ENCODE measurements at places on chromosomes 4 and X.

GRCh38 chr4:67437974-67438713 is 107.2 kb downstream of the CENPC start:
- DNase-seq, result no peak

GRCh38 chr4:125049711-125050110 is 265.0 kb upstream of the FAT4 start:
- DNase-seq, result no peak

DNA sequence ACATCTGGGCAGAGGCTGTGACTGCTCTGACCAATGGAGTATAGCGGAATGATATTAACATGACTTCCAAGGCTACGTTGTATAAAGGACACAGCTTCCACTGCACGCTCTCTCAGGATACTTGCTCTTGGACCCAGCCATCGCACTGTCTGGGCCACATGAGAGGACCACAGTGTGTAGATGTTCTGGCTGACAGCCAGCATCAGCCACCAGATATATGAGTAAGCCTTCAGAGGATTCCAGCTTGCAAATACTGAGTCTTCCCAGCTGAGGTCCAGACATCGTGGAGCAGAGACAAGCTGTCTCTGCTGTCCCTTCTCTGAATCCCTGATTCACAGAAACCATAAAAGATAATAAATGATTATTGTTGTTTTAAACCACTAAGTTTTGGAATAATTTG is 146.8 kb upstream of the USP9X start:
- DNase-seq, result no peak

GRCh38 chr4:8185930-8186329 is 13.2 kb upstream of the SH3TC1 start:
- DNase-seq, result no peak

DNA sequence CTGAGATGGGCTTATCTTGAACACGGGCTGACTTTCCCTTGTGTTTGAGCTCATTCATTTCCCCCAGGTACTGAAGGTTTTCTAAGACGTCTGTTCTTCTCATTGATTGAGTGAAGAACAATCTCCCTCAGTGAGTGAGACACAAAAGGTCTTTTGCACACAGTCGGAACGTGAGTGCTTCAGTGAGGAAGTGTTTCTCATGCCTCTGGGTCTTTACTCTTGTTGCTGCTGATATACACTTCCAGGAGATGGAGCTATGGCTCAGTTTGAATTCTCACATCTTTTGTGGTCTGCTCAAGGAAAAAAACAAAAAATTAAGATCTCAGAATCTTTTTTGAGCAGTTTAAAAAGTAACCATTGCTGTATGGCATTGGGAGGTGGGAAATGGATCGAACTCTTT is 981.9 kb upstream of the TENM3 start:
- no peak for DNase-seq

DNA sequence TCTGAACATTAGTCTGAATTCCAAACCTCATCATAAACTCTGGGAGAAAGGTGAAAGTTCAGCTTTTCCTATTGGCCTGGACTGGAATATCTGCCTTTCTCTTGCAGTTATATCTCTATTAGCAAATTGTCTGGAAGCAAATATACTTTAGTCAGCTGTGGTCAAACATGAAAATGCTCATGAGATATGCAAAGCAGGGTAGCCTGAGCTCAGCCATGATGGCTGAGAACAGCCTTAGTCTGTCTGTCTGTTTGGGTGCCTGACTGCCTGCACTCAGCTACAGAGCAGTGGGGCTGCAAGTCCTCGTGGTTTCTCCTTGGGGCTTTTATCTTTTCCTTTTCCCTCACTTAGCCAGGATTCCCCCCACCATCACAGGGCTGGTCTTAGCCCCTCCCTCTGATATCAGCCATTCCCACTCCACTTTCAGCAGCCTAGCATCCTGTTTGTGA is 19.5 kb upstream of the PGRMC2 start:
- no peak for DNase-seq

DNA sequence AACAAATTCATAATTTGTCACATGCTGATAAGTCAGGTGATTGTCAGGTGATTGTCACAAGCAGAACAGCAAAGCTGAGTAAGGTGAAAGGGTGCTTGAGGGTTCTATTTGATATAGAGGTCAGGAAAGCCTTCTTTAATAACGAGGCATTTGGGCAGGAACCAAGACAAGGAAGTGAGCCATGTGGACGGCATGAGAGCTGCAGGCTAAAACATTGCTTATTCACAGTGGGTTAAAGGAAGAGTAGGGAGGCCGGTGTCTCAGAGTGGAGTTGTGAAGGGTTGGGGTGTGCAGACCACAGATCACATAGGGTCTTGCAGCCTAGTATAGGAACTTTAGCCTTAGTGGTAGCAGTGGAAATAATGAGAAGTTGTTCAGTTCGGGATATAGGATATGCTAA is 31.3 kb upstream of the CYP2U1 start:
- DNase-seq, result no peak

- DNase-seq, result no peak
These were observed 339.7 kb upstream of the NWD2 start for GRCh38 chr4:36904823-36905222.

- no peak for DNase-seq
These were observed 48.4 kb downstream of the RWDD4 start for GRCh38 chr4:183610613-183611012.

GRCh38 chr4:52107745-52108144 is 56.6 kb downstream of the SPATA18 start:
- DNase-seq, result no peak

DNA sequence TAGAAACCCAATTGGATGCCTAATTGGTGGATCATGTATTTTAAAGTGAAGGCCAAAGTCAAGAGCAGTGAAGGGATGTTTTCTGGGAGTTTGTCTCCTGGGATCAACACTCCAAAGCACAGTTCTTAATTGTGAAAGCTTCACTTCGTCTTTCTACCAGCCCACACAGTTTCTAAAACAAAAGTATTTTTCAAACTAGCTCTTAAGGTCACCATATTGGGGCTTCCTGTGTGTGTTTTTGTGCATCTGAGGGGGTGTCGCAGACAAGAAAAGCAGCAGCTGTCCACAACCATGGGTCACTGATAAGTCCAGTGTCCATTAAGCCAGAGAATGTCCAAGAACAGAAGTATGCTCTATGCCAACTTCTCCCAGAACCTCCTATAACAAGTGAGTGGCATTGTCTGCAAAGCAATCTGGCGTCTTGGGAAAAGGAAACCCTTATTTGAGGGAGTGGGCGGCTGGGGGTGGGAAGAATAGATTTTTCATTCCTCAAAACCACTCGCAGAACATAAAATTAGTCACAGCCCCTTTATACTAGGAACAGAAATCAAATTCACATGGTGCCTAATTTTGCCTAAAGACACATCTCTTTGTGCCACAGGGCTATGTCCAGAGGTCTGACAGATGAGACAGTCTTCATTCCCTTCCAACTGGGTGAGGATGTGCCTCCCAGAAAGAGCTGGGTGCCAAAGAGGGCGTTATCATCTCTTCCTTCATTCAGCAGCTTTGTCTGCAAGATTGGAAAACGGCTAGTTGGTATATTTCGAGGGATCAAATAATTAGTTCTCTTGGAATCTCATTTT is 610.4 kb downstream of the BCOR start:
- DNase-seq, result no peak

- DNase-seq, result no peak
These were observed 71.0 kb upstream of the DHX15 start for GRCh38 chr4:24655326-24655725.

DNA sequence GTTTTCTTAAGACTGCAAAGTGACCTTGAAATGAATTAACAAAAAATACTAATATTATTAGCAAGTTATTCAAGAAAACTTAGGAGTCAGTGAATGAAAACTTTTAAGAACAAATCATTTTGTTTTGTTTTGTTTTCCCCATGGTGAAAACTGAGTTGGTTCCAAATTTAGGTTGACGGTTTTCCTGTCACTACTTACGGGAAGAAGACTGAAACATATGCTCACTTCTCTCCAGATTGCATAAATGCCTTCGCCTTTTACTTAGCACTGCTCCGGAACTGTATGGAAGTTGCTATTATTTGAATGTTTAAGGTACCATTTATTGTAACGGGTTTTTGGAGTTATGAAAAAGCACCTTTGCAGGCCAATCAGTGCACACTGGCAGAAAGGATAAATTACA is 42.8 kb downstream of the DOCK11 start:
- no peak for DNase-seq

DNA sequence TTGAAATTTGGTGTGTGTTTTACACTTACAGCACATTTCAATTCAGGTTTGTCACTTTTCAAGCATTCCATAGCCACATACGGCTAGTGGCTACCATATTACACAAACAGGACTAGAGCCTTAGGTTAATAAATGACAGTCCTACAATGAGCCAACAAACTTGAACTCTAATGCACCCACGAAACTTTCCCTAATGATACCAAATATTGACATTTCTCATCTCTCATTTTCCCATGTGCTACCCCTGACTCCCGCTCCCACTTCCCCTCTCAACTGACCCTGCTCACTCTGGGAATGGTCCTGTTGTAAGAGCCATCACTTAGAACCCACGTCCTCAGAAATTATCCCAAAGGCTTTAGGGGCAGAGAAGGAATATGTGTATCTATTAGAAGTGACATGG is 4.9 kb upstream of the TLR10 start:
- DNase-seq, result no peak

- DNase-seq, result no peak
These were observed 81.4 kb downstream of the ANTXR2 start for GRCh38 chr4:79991601-79992000.

- no peak for DNase-seq
These were observed 2025.2 kb downstream of the PCDH7 start for GRCh38 chr4:32745351-32745750.

DNA sequence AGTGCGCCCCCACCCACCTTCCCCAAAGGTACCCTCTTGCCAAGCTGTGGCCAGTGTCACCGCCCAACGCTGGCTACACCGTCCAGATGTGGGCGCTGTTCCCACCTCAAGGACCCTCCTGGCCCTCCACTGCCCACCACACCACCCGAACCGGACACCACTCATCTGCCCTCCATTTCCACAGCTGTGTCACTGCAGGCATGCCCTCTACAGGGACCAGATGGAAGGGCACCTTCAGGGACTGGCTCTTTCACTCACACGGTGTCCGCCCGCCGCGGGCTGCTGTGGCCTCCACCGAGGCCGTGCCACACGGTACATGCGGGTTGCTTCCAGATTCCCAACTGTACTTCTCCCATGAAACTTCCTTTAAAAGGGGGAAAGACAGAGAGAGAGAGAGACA is 87.7 kb downstream of the FAM53A start:
- no peak for DNase-seq

- no peak for DNase-seq
These were observed 526.5 kb downstream of the TRIML1 start for GRCh38 chr4:188665491-188666457.

GRCh38 chr4:159540501-159540900 is 437.6 kb downstream of the RAPGEF2 start:
- DNase-seq, result no peak

DNA sequence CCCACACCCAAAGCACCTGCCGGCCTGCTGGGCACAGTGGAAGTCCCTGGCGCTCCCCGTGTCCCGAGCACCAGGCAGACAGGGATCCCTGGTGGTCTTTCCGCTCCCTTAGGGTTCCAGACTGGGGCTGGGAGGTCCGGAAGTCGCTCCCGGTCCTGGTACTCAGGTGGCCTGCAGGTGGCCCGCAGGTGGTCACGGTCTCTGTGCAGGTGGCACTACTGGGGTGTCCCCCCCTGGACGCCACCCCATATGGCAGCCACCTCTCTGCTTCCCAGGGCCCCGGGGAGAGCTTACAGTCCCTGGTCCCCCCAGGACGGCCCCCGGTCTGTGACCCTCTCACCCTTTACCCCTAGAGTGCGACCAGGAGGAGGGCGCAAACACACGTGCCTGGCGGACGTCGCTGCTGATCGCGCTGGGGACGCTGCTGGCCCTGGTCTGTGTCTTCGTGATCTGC is 13.6 kb downstream of the SLC25A6 start:
- DNase-seq, result no peak

GRCh38 chr4:123878976-123879375 is 482.4 kb downstream of the SPRY1 start:
- no peak for DNase-seq

DNA sequence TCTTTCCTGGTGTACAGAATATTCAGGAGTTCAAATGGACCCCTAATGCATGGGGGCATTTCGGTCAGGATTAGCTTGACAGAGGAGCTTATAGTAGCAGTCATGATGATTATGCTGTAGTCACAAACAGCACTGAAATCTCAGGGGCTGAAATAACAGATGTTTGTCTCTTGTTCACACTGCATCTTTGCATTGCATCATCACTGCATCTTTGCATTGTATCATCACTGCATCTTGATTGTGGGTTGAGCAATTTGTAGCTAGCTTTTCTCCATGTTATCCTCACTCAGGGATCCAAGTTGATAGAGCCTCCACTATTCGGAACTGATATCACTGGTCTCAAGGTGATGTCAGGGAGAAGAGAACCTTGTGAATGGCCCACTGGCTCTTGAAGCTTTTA is 160.9 kb downstream of the GATB start:
- no peak for DNase-seq

- no peak for DNase-seq
These were observed 216.6 kb downstream of the KDR start for GRCh38 chr4:54908763-54909162.

- DNase-seq, result no peak
These were observed 169.6 kb downstream of the RAPGEF2 start for GRCh38 chr4:159272273-159273140.

DNA sequence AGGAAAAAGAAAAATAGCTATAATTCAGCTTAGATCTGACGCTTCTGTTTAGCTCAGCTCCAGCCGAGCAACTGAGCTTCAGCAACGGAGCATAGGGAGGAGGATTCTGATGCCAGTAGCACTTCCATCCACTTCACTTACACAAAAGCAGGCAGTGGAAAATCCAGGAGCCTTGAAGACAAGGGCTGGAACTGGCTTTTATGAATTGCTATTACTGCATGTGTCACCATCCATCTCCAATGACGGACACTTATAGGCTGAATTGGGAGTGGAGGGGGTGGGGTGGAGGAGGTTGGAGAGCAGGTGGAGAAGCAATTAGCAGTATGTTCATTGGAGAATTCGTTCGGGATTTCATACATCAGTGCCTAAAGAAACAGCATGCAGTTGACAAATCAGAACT is 15.6 kb downstream of the ENOX2 start:
- DNase-seq, result no peak

DNA sequence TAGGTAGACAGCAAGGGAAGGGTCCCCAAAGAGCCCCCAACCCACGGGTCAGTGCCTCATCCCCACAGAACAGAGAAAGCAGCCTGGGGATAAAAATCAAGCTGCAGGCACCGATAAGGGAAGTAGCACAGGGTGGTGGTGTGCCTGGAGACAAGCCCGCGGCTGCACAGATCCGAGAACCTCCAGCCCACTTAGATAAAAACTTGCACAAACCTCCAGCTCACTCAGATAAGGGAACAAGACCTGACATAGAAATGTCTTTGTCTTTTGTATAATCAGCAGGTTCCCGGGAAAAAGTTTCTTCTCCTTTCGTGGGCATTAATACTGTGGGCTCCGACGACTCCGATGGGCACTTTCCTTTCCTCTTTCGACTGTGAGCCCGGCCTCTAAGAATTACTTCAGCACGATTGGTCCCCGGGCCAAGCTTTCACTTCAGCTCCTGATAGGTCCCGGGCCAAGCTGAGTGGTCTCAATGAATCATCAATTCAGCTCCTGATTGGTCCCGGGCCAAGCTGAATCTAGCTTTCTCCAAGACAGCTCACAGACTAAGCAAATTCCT is 32.4 kb downstream of the PRDX4 start:
- DNase-seq, result no peak
